ENCODE measurements at places on chromosomes 5 and 9. TPM values are rescaled to one million over a fixed set of nuclear protein-coding genes. Genes with fewer than 3 reads are reported as not detected.

GRCh38 chr5:174323878-174324281, 278.4 kb downstream of the NSG2 start:
- H3K4me1 ChIP-seq, result no peaks in the 10 kb centered on the region
- peaks cover 68% of the 10 kb centered on the region for H3K27me3 ChIP-seq
- no peak overlapping the region for H3K4me3 ChIP-seq
- no peak for DNase-seq
- H3K36me3 ChIP-seq, result no peaks in the 10 kb centered on the region
- H3K27ac ChIP-seq, result no peak overlapping the region

GRCh38 chr5:113376640-113377039, 58.1 kb downstream of the TSSK1B start:
- H3K4me1 ChIP-seq, result peaks cover 16% of the 10 kb centered on the region
- no peaks in the 10 kb centered on the region for H3K27me3 ChIP-seq
- H3K4me3 ChIP-seq, result no peak overlapping the region
- no peaks in the 10 kb centered on the region for H3K36me3 ChIP-seq
- no peak overlapping the region for H3K27ac ChIP-seq
- DNase-seq, result no peak

- H3K4me1 ChIP-seq, result no peaks in the 10 kb centered on the region
- no peak overlapping the region for H3K27ac ChIP-seq
- H3K4me3 ChIP-seq, result no peak overlapping the region
- no peaks in the 10 kb centered on the region for H3K27me3 ChIP-seq
- DNase-seq, result no peak
These were observed 67.1 kb upstream of the SNX2 start for GRCh38 chr5:122707796-122708195.

- H3K4me1 ChIP-seq, result peaks cover 13% of the 10 kb centered on the region
- DNase-seq, result peak; percentile 55
- no peak overlapping the region for H3K27ac ChIP-seq
- H3K36me3 ChIP-seq, result peaks cover 21% of the 10 kb centered on the region
These were observed 75.0 kb downstream of the STK10 start for GRCh38 chr5:172113036-172113435.

GRCh38 chr9:4420351-4420750, 69.9 kb upstream of the SLC1A1 start:
- no peak overlapping the region for H3K27ac ChIP-seq
- no peaks in the 10 kb centered on the region for H3K36me3 ChIP-seq
- no peaks in the 10 kb centered on the region for H3K27me3 ChIP-seq
- H3K4me1 ChIP-seq, result no peaks in the 10 kb centered on the region
- no peak for DNase-seq

GRCh38 chr5:68173007-68173406, 42.5 kb upstream of the PIK3R1 start:
- no peaks in the 10 kb centered on the region for H3K27me3 ChIP-seq
- H3K4me3 ChIP-seq, result no peak overlapping the region
- H3K36me3 ChIP-seq, result no peaks in the 10 kb centered on the region
- no peak for DNase-seq
- no peak overlapping the region for H3K27ac ChIP-seq
- H3K4me1 ChIP-seq, result no peaks in the 10 kb centered on the region

- H3K4me1 ChIP-seq, result no peaks in the 10 kb centered on the region
- peak overlapping the region; percentile 31 for H3K27ac ChIP-seq
- DNase-seq, result peak; percentile 61
- no peaks in the 10 kb centered on the region for H3K27me3 ChIP-seq
- no peaks in the 10 kb centered on the region for H3K36me3 ChIP-seq
- H3K4me3 ChIP-seq, result no peak overlapping the region
These were observed 126.9 kb upstream of the OSMR start for GRCh38 chr5:38718771-38719391.

DNA sequence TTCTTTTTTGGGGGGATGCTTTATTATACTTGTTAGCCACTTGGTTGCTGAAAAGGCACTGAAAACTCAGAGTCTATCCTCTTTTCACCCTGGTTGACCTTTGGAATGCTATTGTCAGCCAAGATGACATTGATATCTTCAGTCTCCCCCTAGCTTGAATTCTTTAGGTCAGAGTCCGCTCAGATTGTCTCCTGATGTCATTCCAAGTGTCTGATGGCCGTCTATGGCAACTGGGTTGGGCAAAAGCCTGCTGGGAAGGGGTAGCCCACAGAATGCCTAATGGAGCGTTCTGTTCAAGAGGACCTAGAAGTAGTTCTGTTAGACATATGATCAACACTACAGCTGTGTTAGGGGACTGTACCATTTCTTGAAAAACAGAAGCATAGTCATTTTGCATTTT, 9.7 kb upstream of the MEF2C start:
- no peak for DNase-seq
- H3K4me3 ChIP-seq, result no peak overlapping the region
- H3K4me1 ChIP-seq, result no peaks in the 10 kb centered on the region
- no peaks in the 10 kb centered on the region for H3K36me3 ChIP-seq

- no peaks in the 10 kb centered on the region for H3K27me3 ChIP-seq
- DNase-seq, result no peak
- no peak overlapping the region for H3K4me3 ChIP-seq
- peak overlapping the region; percentile 48 for H3K27ac ChIP-seq
These were observed 34.1 kb downstream of the GADD45G start for GRCh38 chr9:89638893-89639292.

DNA sequence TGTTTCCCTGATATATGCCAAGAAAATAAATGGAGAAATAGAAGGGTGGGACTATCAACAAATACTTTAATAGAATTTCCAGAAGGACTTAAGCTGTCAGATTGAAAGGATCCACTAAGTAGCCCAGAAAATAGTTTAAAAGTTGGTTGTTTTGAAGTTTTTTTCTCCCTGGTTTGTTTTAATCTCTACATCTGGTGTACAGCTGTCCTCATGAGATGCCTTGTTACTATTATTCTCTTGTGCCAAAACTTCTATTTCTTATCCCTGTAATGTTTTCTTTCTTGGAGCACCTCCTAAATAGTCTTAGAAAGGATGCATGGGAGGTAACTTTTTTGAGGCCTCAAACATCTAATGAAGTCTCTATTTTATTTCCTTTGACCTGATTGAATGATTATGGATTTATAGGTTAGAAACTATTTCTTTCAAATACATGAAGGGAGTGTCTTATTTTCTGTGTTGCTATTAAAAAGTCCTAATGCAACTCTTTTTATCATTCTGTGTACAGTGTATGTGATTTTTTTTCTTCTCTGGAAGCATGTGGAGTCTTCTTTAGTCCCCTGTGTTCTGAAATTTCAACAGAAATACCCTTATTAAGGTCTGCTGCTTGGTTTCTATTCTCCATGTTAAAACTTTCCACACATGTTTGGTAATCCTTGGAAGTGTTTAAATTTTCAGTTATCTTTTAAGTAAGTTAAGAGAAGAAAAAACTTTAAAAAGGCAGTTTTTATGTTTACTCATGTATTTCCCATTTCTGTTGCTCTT, 140.0 kb upstream of the CDKN2B start:
- no peaks in the 10 kb centered on the region for H3K27me3 ChIP-seq
- no peaks in the 10 kb centered on the region for H3K36me3 ChIP-seq
- H3K4me3 ChIP-seq, result no peak overlapping the region
- no peak overlapping the region for H3K27ac ChIP-seq
- H3K4me1 ChIP-seq, result no peaks in the 10 kb centered on the region

DNA sequence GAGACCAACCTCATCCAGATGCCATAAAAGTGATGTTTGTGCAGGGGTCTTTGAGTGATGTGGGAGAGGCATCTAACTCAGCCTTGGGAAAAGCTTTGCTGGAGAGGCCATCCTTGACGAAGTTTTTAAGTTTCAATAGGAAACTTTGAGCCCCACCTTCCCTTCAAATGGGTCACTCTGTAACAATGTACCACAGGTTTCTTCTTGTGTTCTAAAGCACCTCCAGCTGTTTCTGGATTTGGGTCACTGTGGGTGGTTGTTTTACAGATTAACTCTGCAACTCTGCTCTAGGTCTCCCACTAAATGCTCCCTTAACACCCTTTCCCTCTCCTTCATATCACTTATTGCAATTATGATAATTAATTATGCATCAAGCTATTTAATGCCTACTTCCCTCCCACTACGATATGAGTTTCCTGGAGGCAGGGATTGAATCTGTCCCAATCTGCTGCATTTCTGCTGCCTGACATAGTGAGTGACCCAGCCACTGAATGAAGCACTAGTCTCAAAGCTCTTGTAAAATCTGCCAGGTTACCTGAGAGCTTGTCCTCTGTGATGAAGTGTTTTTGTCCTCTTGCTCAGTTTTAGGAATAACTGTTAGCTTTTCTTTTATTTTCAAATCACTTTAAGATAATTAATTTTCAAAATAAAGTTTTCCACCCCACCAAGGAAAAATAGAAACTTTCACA, 60.5 kb upstream of the PUM3 start:
- H3K4me1 ChIP-seq, result no peaks in the 10 kb centered on the region
- no peak overlapping the region for H3K27ac ChIP-seq
- H3K4me3 ChIP-seq, result no peak overlapping the region
- no peaks in the 10 kb centered on the region for H3K36me3 ChIP-seq
- H3K27me3 ChIP-seq, result no peaks in the 10 kb centered on the region

Gene PRSS3
- total RNA-seq, result not detected

All from stomach (tissue), 19 donors.